ENCODE measurements at places on chromosomes 12 and 14.

DNA sequence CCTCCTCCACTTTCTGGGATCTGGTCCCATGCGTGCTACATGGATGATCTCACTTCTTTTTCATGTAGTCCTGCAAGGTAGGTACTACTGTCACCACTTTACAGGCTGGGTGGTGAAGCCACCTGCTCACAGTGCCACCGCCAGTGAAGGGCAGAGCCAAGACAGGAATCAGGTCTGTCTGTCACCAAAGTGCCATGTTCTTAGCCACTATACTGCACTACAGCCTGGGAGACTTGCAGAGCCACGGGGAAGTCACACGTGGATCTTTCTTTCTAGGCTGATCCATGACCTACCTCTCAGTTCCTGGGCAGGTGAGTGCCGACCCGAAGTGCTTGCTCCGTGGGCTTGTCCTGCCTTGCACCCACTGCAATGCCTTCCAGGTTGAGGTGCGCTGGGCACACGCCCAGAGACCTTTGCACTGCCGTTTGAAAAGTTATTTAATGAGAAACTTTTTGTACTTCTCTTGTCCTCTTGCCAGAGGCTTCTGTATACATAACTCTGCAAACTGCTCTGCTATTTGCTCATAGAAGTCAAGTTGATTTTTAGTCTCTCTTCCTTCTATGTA is 19.7 kb upstream of the CLMN start:
- DNase-seq = no peak

DNA sequence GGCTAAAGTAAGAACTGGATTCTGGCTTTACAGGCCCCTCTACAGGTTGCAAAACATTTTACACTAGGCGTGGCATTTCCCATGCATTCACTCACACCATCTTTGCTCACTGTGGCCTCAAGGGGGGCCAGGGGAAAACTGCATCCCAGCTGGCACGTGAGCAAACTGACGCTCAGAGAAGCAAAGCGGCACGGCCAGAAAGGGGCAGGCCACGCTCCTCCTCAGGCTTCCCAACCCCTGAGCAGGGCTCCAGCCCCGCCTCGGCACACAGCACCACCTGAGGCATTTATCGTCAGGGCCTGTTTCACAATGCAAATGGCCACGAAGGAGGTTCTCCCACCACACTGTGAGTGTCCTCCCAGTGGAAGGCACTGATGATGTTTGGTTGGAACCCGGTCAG is 90.8 kb downstream of the BCL11B start:
- DNase-seq = no peak

- no peak for DNase-seq
Observed at GRCh38 chr12:50411051-50411660, 10.5 kb downstream of the LARP4 start.

GRCh38 chr12:132163911-132164288 is 19.6 kb downstream of the NOC4L start:
- no peak for DNase-seq

GRCh38 chr12:26245175-26245942 is 50.0 kb downstream of the SSPN start:
- no peak for DNase-seq

GRCh38 chr12:65004270-65004669 is 116.8 kb downstream of the WIF1 start:
- DNase-seq = no peak

GRCh38 chr14:32102152-32102787 is 25.2 kb downstream of the ARHGAP5 start:
- no peak for DNase-seq

- DNase-seq = no peak
Observed at GRCh38 chr12:66367015-66367667, 64.8 kb downstream of the HELB start.

GRCh38 chr12:124611559-124612409 is 44.4 kb upstream of the NCOR2 start:
- no peak for DNase-seq

Measured in stimulated activated CD8-positive, alpha-beta memory T cell treated with anti-CD3 and anti-CD28 coated beads, Interleukin-7, amount 100 ng/mL, for 1 hour (primary cell).